ENCODE measurements at places on chromosomes 2 and 18.

- DNase-seq: no peak
Measured at GRCh38 chr2:219704878-219705277, 77.4 kb downstream of the SLC4A3 start.

- no peak for DNase-seq
Measured at GRCh38 chr2:23772684-23773083, 154.2 kb downstream of the ATAD2B start.

GRCh38 chr2:85913884-85914881, 25.4 kb upstream of the ST3GAL5 start:
- DNase-seq: no peak

- DNase-seq: no peak
Measured at GRCh38 chr2:157324331-157324843, 1.2 kb downstream of the ERMN start.

GRCh38 chr2:181047829-181048228, 67.4 kb downstream of the UBE2E3 start:
- DNase-seq: no peak

DNA sequence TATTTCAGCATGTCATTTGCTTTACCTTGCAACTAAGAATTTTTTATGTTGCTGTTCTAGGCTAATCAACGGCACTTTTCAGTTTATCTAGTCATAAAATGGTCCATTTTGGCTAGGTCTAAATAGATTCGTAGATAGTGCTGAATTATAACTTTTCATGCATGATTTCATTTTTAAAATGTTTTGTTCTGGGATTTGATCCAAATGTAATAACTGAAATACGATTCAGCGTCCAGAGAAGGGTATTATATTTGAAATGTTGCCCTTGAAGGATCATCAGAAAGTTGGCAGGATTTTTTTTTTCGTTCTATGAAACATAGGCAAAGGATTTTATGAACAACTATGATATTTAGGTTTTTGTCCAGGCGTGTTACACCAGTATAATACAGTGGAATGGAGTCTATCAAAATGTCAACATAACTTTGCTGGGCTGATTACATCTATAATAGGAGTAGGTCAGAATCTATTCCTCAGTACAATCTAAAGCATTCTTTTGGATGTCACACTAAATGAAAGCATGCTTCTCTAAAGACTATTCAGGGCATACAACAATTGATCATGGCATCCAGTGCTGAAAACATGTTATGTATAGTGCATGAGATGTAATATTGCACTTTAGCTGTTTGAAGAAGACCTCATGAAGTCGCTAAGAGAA, 24.8 kb downstream of the TTC27 start:
- DNase-seq: no peak

DNA sequence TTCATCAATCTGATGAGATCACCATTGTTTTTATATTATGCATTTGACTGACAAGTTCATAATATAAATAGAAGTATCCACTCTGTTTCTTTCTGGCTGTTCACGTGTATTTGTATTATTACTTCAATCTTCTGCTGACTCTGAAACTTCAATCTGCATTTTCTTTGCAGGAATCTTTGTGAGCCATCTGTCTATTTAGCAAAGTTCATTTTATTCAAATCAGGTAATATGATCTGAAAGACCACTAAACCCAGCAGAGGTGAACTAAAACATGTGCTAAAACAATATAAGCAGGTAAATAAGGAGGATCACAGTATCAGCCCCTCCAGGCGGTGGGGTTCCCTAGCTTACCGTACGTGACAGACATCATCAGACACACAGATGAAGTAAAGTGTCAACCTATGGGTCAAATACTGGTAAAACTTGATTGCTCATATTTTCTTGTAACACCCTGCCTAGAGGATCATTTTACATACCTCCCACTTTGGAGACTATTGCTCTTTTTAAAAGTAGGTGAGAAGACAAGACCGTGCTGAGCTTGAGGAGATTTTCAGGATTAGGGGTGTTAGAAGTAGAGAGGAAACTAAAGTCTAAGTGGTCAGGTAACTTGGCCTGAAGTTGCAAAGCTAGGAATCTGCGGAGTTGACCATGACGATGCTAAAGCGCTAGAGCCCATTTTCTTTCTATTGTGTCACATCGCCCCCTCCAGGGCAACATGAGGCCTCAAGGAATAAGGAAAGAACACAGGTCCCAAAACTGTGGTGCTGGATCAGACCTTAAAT, 9.0 kb downstream of the DTNB start:
- no peak for DNase-seq

GRCh38 chr2:138040616-138041015, 76.3 kb downstream of the HNMT start:
- no peak for DNase-seq

DNA sequence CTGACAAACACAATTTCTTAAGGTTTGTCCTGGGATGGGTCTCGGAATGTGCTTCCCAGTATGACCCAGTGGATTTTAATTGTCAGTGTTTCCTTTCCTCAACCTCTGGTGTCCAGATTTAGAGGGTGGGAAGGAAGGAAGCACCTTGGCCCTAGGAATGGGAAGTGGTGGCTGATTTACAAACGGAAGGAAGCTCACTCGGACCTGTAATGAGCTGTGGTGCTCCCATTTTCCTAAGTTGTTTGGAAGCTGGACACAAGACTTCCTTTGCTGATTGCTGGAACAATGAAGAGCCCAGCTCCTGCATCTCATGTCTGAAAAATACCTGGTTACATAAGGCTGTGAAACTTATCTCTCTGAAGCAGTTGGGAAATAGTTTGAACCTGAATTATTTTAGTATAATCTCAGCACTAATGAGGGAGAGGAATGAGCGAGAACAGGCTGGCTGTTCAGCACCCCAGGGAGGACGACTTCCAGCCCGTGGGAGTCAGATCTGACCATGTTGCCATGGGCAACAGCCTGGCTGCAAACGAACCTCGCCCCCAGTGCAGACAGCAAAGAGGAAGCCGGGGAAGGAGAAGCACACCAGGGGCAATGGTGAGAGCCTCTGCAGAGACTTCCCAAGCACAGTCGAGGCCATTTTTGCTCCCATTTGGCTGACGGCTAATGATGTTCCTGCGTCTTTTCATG, 74.4 kb upstream of the ASB18 start:
- DNase-seq: no peak

DNA sequence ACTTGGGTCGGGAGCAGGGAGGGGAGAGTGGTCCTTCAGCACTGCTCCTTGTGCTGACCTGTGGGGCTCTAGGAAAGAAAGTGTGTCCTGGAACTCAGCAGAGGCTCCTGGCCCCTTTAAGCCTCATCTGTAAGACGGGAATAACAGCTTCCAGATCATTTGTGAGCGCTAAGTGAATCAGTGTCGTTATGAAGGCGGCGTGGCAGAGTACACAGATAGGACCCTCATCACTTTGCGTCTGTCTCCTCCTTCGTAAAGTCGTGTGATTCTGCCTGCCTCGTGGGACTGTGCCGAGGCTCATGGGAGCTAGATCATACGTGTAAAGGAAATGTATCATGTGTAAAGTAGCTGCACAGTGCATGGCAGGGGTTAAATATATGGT, 18.6 kb downstream of the COLEC11 start:
- DNase-seq: no peak

DNA sequence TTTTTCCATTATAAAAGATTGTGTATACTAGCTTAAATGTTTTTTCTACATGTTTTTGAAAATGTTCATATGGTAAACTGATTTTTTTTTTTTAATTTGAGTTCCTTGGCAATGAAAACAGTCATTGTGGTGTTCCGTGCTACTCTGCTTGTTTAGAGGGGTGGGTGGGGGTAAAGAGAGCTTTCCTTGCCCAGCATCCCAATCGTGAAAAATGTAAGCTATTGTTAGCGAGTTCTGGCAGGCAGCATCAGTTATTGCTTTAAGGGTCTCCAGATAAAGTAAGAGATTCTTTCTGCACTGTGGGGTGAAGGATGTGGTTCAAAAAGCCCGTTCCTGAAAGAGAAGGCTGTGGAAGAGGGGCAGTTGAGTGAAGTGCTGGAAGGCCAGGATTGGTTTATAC, 118.4 kb downstream of the TANC1 start:
- DNase-seq: no peak

DNA sequence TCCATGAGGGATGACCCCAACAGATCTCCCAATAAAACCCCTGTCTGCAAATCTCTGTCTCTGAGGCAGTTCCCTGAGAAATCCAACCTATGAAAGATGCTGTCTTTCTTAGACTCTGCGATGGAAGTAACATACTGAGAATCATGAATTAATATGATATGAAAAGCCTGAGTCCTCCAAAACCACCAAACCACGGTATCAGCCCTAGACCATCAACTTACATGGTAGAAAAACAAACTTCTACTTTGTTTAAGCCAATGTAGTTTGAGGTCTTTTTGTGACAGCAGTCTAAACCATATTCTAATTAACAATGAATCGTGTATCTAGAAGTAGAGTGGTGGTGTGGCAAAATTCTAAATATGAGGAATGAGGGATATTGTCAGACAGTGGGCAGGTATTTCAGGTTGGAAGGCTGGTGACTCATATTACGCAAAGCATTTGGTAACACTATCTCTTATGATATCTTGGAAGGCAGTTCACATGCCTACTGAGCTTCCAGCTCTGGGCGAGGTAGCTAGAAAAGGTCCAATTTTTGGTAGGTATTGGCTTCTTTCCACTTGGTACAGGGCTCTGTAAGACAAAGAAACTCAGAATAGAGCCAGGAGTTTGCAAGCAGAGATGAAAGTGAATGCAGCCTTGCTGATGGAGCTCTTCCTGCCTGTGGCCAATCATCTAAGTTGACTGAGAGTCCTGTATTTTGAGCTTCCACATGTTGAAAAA, 215.8 kb downstream of the ZFP36L2 start:
- no peak for DNase-seq

GRCh38 chr2:130892793-130893785, 56.4 kb downstream of the ARHGEF4 start:
- no peak for DNase-seq

- DNase-seq: no peak
Measured at GRCh38 chr2:121768143-121768755, 12.8 kb downstream of the TSN start.

DNA sequence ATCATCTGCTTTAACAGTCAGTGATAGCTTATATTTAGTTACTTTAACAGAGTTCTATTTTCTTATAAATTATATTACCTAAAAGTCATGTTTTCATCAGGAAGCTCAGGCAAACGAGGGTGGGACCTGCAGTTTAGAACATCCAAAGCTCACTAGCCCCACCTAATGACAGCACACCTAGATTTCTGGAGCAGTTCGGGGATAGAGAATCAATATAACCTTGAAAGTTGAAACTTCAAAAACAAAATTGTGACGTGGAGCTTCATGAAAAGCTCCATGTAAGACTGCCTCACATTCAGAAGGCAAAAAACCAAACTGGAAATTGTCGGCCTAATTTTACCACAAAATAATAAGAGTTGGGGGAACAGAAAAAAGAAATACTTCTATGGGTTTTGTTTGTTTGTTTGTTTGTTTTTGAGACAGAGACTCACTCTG, 185.9 kb upstream of the CCDC150 start:
- peak; percentile 10 for DNase-seq
